ENCODE measurements at places on chromosomes 5 and 9.

GRCh38 chr9:18382243-18382642, 91.7 kb upstream of the ADAMTSL1 start:
- no peak for DNase-seq

DNA sequence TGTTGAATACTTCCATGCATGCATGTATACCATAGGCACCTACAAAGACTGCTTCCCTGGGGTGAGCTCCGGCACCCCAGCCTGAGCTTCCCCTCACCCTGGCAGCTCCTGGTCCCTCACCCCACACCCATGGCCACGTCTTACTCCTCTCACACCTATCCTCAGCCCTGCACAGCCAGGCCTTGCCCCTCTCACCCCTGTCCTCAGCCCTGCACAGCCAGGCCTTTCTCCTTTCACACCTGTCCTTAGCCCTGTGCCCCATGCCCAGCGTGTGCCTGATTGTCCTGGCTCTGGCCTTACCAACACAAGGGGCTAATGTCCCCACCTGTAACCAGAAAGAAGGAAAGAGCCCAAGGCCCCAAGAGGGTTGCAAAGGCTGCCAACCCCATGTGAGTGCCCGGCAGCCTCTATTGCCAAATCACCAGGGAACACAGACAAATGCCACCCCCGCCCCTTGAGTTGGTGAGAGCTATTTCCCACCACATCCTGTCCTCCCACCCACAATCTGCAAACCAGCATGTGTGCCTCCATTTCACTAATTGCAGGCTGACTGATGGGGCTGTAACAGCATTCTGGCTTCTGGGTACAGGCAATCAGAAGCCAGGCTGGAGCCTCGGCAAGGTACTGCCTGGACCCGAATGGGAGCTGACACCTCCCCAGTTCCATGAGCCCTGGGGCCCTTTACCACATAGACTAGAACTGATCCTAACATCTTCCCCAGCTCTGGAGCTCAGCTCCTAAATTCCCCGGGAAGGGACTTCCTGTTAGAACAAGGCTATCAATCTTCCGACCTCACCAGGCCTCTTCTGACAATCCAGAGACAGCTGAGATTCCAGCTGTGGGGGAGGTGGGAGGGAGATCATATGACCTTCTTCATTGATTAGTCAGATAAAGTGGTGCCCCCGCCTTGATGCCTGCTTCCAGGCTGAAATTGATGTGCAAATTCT, 78.2 kb downstream of the FAM114A2 start:
- DNase-seq: peak; percentile 42

DNA sequence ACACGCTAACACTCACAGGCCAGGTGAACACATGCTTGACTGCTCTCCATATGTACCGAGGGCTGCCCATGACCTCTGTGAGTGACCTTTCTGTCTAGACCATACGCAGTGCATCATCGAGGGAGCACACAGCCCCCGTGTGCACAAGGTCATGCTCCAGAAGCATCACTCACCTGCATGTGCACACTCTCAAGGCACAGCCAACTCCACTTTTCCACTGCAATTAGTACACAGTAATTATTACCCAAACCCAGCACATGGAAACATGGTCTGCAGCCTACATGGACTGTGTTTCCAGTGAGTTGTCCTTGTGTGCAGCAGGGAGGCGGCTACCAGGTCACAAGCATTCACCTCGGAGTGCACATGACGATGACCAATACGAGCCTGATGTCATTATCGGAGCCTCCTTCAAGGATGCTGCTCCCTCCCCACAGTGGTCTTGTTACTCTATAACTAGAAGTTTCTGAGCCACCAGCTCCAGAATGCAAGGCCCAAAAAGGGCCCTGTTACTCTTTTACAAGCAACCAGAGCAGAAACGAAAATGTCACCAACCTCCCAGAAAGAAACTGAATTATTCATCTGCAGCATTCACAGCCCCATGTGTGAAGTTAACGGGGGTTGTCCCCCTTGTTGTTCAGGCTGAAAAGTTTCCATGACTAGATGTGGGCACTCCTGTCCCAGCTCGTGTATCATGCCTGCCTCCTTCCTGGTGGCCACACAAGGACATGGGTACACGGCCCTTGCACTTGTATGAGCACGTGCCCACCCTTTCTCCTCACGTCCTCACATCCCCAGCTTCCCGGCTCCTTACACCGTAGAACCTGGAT, 31.2 kb downstream of the SEMA4D start:
- peak; percentile 82 for DNase-seq

GRCh38 chr5:128586848-128587247, 48.8 kb upstream of the FBN2 start:
- DNase-seq: no peak

DNA sequence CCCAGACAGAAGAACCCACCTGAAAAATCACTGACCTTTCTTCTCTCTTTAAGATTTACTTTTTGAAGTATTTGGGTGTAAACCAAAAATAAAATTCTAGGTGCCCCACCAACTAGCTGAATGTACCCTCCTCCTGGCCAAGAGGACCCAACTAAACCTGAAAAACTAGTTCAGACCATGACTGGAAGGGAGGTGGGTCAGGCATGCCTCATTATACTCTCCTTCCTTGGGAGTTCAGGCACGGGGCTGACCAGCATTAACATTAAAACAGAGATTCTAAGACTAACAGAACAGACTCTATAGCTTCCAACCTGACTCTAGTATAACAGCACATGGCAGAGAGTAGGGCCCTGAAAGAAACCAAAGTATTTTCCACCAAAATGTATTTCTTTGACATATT, 61.4 kb downstream of the CERT1 start:
- no peak for DNase-seq

GRCh38 chr9:98992107-98992884, 48.6 kb downstream of the COL15A1 start:
- DNase-seq: peak; percentile 4

- no peak for DNase-seq
Measured at GRCh38 chr5:176157656-176158055, 80.6 kb upstream of the SIMC1 start.

DNA sequence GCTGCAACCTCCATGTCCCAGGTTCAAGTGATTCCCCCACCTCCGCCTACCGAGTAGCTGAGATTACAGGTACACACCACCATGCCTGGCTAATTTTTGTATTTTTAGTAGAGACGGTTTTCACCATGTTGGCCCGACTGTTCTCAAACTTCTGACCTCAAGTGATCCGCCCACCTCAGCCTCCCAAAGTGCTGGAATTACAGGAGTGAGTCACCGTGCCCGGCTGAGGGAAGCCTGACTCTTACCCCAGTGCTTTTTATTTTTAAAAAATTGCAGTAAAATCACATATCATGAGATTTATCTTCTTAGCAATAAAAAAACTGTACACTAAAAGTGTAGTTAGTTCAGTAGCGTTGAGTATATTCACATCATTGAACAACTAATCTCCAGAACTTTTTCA, 105.3 kb downstream of the SLIT3 start:
- DNase-seq: no peak

GRCh38 chr5:103532086-103532734, 30.4 kb downstream of the NUDT12 start:
- no peak for DNase-seq

DNA sequence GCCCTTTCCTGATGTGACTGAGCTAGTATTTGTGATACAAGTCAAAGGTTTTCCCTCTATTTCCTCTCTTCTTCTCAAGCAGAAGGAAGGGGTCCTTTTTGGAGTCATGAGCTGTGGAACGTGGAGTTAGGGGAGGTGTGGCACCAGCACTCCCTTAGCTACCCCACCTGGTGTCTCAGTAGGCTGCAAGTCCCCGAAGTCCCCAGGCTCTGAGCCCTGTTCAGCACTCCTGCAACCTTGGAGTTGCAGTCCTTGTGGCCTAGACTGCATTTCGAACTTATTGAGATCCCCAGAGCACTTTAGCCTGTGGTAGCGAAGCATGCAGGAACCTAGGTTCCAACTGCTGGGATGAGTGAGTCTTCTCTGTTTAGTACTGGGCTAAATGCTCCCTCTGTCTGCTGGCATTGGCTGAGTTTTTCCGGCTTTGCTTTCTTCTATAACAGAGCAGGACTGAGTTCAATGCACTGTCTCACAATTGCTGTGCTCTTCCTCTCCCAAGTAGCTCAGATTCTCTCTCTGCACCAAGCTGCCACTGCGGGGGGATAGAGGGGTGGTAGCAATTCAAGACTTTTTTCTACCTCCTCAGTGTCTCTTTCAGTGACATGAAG, 600.7 kb upstream of the CDH9 start:
- no peak for DNase-seq

- DNase-seq: no peak
Measured at GRCh38 chr5:115297031-115297430, 577 bp upstream of the CCDC112 start.

DNA sequence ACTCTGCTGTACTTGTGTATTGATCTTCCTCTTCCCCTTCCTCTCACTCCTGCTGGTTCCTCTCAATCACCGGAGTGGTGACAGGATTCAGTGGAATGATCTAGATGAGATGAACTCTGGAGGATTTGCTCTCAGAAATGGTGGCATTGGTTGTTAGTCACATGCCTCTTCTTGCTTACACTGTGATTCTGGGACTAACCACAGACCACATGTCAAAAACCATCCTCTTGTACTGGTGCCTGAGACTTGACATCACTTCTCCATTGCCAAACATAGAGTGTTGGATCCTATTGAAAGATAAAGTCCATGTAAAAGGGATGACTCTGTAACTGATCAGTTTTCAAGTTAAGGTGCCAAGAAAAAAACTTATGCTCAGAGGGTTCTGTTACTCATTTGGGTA, 506.5 kb downstream of the DMAC1 start:
- no peak for DNase-seq

DNA sequence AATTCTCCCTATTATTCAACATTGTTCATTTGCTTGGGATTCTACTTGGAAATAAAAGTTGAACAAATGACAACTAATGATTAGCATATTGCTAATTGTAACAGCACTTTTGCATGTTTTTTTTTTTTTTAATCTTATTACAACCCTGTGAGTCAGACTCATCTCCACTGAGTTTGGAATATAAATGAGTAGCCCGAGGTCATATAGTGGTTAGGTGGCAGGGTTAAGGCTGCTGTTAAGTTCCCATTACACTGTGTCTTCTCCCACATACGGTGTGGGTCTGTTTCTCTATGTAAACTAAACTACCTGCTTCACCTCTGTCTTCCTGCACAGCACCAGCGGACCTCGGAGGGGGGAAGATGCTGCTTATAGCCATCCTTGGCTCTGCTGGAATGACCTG, 92.4 kb downstream of the EQTN start:
- DNase-seq: no peak

GRCh38 chr5:58025809-58026208, 434.1 kb downstream of the PLK2 start:
- DNase-seq: no peak

DNA sequence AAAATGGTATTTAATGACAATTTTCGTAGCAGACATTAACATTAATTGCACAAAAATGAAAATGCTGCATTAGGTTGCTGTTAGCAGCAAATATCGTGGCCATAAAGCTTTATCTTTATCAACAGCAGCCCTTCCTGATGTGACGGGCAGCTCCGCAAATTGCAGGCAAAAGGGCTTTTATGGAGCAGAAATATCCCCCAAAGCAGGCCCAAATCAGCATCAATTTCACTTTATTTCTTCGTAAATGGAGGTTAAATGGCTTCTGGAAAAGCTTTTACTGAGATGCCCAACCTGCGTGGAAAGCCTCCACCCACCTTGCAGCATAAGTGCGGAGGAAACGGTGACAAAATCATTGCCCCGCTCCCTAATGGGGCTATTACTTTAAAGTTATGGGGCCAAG, 77.9 kb upstream of the BARHL1 start:
- no peak for DNase-seq

DNA sequence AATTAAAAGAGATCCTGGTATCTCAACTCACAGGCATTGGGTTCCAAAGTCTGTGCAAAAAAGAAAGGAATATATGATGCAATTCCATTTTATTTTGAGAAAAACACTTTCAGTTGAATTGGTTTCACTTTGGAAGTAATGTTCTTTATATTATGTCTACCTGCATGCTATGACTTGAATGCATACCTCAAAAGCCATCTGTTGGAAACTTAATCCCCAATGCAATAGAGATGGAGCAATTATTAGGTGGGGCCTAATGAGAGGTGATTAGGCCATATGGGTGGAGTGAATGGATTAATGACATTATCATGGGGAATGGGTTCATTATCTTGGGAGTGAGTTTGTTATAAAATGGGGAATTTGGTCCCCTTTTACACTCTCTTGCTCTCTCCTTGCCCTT, 293.3 kb downstream of the CSNK1G3 start:
- no peak for DNase-seq
